ENCODE measurements at places on chromosomes 4 and X.

DNA sequence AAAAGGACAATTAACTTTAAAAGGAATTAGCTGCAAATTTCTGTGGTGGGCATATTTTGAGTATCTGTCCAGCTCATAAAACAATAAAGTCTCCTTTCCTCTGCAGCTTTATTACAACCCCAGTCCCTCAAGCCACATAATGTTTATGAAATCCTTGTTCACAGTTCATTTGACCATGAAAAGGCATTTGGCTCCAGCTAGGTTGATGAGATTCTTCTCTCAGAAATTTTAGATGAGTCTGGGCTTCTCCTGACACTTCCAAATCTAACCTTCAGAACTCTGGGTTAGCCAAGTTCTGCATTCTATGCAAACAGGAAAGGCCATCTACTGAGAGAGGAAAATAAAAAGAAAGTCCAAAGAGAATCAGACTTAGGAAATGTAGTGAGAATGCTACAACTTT is 156.8 kb downstream of the GRXCR1 start:
- no peak for DNase-seq

DNA sequence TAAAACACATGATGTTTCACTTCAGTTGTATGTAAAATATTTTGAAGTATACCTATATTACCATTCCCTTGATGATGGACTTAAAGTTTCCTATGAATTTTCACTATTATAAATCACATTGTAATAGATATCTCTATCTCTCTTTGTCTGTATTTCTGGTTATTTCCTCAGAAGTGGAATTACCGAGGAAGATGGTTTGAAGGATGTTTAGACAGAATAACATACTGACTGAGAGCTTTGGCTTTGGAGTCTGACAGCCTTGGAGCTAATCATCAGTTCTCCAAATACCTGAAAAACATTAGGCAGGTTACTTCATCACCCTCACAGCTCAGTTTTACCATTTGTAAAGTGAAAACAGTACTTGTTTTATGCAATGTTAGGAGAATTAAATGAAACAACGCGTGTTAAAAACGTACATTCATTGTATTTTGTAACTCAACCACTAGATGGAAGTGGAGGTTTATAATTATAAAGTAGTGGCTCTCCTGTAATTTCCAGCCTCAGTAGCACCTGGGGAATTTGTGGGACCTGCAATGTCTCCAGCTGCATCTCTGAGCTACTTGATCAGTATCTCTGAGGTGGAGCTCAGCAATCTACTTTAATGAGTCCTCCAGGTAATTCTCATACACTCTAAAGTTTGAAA is 14.3 kb downstream of the JCHAIN start:
- no peak for DNase-seq

- DNase-seq = no peak
These were observed at the start of gene PSAPL1 for GRCh38 chr4:7434766-7435150. Gene PSAPL1 (minus strand): TSS chr4:7434930. CDS start chr4:7434879, 51 bp downstream.

DNA sequence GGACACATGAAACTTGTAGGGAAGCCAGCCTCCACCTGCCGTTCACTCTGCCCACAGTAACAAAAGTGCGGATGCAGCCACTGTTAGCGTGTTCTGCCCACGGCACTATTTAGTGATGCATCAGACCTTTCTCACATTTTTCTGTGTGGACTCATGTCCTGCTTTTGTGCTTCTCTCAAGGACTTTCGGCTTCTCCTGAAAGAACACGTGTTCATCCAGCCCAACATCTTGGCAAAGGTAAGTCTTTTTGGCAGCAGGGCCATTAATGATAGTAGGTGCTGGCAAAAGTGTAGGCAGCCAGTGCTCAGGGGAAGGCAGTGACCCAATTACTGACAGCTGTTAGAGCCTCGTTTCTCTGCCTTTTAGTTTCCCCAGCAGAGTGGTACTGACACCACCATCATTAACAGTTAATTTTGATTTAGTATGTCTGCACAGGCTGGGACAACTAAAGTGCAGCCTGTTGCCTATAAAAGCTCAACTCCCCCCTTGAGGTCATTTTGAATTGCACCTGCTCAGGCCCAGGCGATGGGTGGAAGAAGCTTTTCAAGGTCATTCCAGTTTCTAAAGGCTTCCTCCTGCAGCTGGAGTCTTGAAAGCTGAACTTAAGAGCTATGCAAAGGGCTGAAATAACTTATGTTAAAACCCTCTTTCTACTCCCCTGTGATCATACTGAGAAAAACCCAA is 54.5 kb upstream of the HPSE start:
- no peak for DNase-seq

DNA sequence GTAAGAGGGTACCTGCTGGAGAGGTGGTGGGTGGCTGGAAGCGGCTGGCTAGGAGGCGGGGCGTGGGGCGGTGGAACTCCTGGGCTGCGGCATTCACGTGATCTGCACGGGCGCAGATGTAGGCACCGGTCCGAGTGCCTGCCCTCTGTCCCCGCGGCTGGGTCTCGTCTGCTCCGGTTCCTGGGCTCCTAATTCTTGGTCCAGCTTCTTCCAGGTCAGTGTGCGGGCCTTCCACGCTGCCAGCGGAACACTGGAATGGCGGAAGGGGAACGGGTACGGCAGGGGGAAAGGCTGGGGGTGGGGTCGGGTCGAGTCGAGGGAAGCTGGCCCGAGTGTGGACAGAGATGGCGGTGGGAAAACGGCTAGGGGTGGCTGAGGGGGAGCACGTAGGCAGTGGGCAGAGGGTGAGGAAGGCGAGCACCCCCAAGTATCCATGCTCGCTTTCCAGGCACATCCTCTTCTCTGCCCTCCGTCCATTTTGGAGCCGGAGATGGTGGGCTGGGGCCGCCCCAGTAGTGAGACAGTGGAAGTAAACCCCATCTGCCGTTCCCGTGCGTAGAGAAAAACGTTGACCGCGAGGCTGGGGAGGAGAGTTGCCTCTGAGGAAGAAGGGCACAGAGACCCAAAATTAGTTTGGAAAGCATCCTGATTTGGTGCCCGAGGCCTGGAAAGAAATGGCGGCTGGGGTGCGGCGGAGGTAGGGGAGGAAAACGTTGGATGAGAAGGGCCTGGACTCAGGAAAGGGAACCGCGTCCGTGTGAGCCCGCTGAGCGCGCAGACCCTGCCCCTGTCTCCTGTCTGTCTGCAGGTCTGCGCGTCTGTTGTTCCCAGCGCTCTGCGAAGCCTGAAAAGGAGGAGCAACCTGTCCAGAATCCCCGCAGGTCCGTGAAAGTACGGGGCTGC is at the start of gene TCEAL4:
Gene TCEAL4 (plus strand): TSS at position 105 of the 903 bp plus-strand sequence. CDS start 1,161 bp downstream, outside the sequence.
- peak; percentile 32 for DNase-seq

All from activated naive CD4-positive, alpha-beta T cell treated with Interleukin-2 at 50 U/mL for 16 hours (primary cell).